ENCODE measurements at places on chromosomes 6 and 20.

- DNase-seq: no peak
These were observed 28.8 kb upstream of the ZBP1 start for GRCh38 chr20:57648878-57649616.

DNA sequence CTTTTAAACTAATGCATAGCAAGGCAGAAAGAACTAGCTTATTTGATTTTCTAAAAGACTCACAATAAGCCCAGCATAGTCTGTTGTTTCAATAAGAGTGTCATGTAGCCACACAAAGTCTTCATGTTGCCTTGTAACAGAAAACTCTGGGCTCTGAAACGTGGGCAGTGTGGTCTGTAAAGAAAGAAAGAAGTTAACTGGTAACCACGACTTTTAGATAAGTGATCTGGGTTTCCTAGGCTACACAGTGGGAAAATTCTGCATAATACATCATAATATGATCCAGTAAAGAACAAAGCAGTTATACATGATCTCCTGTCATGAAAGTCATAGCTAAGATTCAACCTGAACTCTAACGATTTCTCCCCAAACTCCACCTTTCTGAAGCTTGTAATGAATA, 13.3 kb downstream of the SNX5 start:
- no peak for DNase-seq

GRCh38 chr6:135372758-135373157, 124.8 kb downstream of the AHI1 start:
- DNase-seq: no peak

DNA sequence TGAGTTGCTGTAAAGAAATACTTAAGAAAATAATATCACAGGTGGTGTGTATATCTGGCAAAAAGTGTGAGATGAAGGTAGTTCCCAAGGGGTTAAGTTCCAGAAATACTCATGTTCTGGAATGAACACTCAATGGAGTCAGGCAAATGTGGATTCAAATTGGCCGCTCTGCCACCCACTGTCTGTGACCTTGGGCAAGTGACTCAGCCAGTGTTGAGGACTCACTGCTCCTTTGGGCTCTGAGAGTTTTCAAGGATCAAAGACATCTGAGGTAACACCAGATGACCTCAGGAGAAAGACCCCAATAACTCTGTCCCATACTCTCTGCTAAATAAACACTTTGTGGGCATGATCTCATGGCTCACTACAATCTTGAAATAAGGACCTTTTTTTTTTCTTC, 59.2 kb upstream of the EYA2 start:
- no peak for DNase-seq

DNA sequence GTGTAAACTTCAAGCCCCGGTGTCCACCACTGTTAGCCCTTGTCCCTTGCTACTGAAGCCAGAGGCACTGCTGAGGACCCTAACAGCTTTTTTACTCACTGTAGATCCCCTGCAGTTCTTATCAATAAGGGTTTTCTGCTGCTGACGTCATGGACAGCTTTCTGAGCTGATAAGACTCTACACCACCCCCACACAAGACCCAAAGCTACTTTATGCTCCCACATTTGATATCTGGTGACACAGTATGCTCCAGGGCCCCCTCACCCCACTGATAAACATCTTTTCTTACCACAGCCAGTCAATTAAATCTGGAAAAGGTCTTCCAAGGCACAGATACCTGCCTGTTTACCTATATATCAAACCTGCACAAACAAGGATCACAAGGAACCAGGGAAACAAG, 65.3 kb downstream of the NUS1 start:
- no peak for DNase-seq

- DNase-seq: no peak
These were observed 5.2 kb downstream of the KIAA0408 start for GRCh38 chr6:127453845-127454619.

DNA sequence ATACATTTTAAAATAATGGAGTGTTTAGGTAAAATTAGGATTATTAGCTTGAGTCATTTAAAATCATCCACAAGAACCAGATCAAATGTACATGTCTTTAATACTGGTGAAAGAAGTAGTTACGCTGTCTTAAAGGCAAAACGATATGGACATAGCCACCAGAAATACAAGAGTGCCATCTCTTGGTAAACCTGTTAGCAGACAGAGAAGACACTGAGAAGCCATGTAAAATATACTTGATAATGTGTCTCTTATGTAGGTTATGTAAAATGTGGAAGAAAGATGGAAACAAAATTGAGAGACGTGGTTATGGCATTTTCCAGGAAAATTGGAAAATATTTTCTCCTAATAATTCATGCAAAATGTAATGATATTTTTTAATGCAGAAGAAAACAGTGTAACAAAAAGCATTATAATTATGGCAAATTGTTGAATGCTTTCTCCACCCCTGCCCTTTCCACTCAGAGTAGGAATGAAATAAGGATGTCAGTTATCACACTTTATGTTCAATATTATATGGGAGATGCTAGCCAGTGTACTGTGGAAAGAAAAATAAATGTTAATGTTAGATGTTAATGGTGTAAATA, 12.2 kb upstream of the SLC17A2 start:
- peak; percentile 59 for DNase-seq

DNA sequence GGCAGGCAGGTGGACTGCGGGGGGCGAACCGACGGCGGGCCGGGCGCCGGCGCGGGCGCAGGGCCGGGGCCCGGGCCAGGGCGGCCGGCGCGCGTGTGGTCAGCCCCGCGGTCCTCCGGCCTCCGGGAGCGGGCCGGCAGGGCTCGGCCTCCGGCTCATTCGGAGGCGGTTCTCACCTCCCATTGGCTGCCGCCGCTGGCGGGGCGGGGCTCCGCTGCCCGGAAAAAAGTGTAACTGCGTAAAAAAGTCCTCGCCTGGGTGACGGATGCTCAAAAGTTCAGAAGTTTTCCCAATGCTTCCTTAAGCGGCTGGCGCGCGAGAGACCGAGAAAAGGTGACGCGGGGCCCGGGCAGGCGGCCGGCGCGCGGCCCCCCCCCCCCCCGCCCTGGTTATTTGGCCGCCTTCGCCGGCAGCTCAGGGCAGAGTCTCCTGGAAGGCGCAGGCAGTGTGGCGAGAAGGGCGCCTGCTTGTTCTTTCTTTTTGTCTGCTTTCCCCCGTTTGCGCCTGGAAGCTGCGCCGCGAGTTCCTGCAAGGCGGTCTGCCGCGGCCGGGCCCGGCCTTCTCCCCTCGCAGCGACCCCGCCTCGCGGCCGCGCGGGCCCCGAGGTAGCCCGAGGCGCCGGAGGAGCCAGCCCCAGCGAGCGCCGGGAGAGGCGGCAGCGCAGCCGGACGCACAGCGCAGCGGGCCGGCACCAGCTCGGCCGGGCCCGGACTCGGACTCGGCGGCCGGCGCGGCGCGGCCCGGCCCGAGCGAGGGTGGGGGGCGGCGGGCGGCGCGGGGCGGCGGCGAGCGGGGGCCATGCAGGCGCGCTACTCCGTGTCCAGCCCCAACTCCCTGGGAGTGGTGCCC, at the start of gene FOXC1:
FOXC1 (plus strand) TSS at position 268 of the 849 bp plus-strand sequence; CDS start at position 799, 531 bp downstream.
- peak; percentile 87 for DNase-seq

- DNase-seq: no peak
These were observed 98.3 kb downstream of the ELOVL5 start for GRCh38 chr6:53250176-53251032.

- DNase-seq: no peak
These were observed 628.0 kb upstream of the AGPAT4 start for GRCh38 chr6:161901740-161902426.

- DNase-seq: no peak
These were observed 56.2 kb downstream of the PKIB start for GRCh38 chr6:122666418-122666817.

GRCh38 chr20:5612581-5613301, 137.5 kb upstream of the SHLD1 start:
- no peak for DNase-seq

All from KBM-7 (cell line).